ENCODE measurements at places on chromosomes 5 and 9. TPM values are rescaled to one million over a fixed set of nuclear protein-coding genes. Genes with fewer than 3 reads are reported as not detected.
A peak's percentile ranks its signal among the peaks of the same experiment; 100 is the strongest.

- DNase-seq: no peak
Measured at GRCh38 chr5:38795986-38796741, 49.6 kb upstream of the OSMR start.

- DNase-seq: no peak
Measured at GRCh38 chr9:134525070-134525815, 116.4 kb upstream of the COL5A1 start.

GRCh38 chr9:130956636-130957450 is 17.8 kb upstream of the FIBCD1 start:
- no peak for DNase-seq

DNA sequence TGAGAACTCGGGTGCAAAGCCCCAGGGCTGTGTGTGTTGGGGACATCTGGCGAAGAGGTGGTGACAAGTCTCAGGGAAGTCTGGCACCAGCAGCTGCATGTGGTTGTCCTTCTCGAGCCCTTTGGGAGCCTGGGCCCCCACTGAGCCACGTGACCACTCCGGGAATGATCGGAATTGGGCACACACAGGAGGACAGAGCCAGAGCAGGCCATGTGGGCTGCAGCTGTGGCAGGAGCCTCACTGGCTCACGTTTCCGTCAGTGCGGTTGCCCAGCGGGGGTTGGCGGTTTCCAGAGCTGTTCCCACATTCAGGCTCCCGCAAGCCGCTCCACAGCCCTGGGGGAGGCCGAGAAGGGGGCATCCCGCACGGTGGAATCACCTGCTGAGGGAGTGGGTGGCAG is 6.8 kb upstream of the CEL start:
- DNase-seq: no peak

- no peak for DNase-seq
Measured at GRCh38 chr9:82022121-82022520, 33.5 kb downstream of the SPATA31D1 start.

- DNase-seq: no peak
Measured at GRCh38 chr9:91196103-91196950, 165.4 kb downstream of the AUH start.

GRCh38 chr5:59506285-59506877 is 387.1 kb downstream of the PDE4D start:
- DNase-seq: no peak

- peak; percentile 57 for DNase-seq
Measured at GRCh38 chr5:138032028-138032571, 779 bp downstream of the FAM13B start.

GRCh38 chr5:90628492-90628891 is 69.9 kb downstream of the ADGRV1 start:
- no peak for DNase-seq

GRCh38 chr5:5318426-5319190 is 103.9 kb upstream of the ICE1 start:
- no peak for DNase-seq

- no peak for DNase-seq
Measured at GRCh38 chr9:73158723-73159122, 7.1 kb downstream of the ANXA1 start.

The OR1Q1 gene
- not detected for total RNA-seq

The CXXC5 gene
- total RNA-seq: 37.1 TPM

The ADAMTS16 gene
- total RNA-seq: 0.62 TPM

The MAMDC4 gene
- 2.5 TPM for total RNA-seq
